ENCODE measurements at places on chromosomes 5 and 9.

DNA sequence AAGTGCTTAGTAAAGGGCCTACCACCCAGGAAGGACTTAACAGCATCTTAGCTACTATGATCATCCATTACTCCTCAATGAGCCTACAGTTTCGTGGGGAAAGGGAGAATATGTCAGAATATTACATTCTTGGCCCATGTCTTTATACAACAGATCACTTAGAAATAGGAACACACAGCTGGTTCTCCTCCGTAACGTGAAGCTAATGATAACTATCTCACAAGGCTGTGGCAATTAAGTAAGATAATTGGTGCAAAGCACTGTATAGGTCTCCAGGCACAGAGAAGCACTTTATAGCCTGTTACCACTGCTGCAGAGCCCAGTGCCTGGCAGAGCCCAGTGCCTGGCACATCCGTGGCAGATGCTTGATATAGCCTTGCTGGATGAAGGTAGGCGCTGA, 347.6 kb downstream of the SLIT3 start:
- DNase-seq, result no peak

DNA sequence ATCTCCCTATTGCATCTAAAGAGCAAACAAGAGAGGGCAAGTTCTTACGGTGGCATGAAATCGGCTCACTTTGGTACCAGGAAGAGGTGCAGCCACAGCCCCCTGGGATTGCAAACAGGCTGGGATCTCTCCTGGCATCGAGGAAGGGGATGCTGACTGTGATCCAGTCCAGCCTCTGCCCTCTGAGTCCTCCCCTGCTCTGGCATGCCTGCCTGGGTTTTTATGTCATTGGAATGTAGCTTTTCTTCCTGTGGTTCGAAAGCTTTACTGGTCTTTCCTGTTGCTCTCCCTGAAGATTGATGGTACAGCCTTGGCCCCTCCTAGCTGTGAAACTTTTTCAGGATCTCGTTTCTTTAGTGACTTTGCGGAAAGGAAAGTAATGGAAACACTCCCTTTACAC, 6.6 kb downstream of the SLC46A2 start:
- no peak for DNase-seq

DNA sequence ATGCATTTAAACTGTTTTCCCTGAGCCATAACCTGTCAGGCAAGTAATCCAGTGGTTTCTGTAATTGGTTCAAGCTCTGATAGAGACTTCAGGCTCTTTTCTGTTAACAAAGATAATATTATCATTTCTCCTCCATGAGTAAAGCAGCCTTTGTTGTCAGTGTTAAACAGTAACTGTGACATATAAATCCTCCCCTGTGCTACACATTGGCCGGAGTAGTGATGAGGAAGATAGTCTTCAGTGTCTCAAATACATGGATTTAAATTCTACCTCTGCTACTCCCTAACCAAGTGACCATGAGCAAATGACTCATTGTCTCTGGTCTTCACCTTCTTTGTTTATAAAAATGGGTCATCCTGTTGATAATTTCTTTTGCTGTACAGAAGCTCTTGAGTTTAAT, 615.5 kb upstream of the CHD1 start:
- no peak for DNase-seq

- DNase-seq, result no peak
Measured at GRCh38 chr5:54659700-54660131, 142.2 kb downstream of the SNX18 start.

DNA sequence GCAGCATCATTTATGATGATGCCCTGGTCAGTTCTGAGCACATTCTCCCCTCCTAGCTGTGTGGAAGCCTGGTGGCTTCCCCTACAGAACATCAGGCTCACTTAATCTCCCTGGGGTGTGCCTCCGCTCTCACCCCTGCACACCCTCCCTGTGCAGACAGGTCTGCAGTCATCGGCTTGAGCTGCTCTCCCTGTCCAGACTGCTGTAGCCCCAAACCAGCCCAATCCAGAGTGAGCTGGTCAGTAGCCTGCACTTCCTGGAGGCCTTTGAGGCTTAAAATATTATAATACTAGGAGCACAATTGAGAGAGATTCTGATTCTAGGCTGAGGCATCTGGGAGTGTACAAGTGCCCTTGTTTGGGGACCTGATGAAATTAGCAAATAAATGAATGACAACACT, 60.2 kb downstream of the PPARGC1B start:
- DNase-seq, result no peak

DNA sequence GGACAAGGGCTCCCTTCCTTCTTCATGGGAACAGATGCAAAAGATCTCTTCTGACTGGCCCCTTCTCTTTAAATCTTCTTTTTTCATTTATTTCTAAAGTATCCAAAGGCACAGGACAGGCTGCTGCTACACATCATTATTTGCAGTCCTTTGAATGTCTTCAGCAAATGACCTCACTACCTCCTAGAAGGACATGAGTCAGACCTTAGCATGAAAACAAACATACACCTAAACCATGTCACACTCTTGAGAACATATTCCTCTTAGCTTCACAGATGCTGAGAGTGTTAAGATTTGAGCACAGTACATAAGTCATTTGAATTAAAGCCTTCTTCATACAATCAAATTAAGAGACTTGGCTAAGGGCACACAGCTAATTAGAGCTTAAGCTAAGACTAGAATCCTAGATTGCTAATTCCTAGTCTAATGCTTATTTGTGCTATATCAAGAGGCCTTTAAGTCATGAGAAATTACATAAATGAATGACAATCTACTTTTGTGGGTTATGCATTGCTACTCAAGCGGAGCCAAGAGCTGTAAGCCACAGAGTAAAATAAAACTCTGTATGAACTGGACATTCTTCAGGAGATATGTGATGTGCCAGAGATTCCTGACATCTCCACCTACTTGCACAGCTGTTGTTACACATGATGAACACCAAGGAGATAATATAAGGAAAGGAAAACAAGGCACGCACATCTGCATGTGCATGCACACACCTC, 109.1 kb upstream of the PTGER4 start:
- no peak for DNase-seq

DNA sequence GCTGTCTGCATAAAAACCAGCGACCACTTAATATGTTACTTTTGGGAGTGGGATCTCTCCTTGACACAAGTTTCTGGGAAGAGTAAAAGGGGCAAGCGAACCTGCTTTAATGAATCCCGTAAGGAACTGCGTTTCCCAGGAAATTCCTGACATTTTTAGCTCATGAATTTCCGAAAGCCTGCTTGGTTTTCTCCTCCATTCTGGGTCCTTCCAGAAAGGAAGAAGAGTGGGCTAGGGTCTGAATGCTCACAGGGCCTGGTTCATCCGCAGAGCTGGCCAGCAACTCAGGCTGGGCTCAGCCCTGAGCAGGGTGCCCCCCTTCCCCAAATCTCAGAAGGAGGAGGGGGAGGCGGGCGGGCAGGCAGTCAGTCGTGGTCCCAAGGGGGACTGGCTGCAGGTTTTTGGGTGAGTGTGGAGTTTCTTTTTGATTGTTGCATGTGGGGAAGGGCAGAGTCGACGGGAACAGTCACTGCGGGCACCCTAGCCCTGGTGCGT, 1.2 kb upstream of the PURA start:
- DNase-seq, result no peak
